ENCODE measurements at places on chromosomes 11 and 22. TPM values are rescaled to one million over a fixed set of nuclear protein-coding genes. Genes with fewer than 3 reads are reported as not detected.

CFAP300 gene
- 5.6 TPM for total RNA-seq

OR8H3 gene
- total RNA-seq = not detected

GRCh38 chr11:123203934-123204333, 8.9 kb upstream of the CLMP start:
- no peak for DNase-seq

- DNase-seq = no peak
Observed at GRCh38 chr22:46865642-46866041, 103.2 kb downstream of the TBC1D22A start.

DNA sequence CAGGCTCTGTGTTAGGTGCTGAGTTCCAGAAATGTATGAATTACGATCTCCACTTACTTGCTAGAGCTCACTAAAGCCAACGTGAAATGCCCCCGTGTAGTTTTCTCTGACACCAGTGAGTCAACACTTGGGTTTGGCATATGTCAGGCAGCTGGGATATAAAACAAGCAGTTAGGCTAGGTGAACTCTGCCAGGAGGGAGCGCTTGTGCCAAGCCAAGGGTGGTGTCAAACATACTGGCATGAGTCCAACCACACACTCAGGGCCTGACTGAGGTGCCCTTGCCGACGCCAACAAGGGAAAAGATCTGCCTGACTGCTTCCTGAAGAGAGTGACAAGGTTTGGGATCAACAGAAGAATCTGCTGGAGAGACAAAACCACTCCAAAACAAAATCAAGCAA, 167.8 kb upstream of the NARS2 start:
- DNase-seq = no peak

GRCh38 chr11:115208808-115209259, 295.4 kb downstream of the CADM1 start:
- no peak for DNase-seq

- DNase-seq = no peak
Observed at GRCh38 chr11:74756571-74756970, 7.9 kb downstream of the RNF169 start.

All from posterior vena cava (tissue), 2 donors.